ENCODE measurements at places on chromosomes 11 and 22.

DNA sequence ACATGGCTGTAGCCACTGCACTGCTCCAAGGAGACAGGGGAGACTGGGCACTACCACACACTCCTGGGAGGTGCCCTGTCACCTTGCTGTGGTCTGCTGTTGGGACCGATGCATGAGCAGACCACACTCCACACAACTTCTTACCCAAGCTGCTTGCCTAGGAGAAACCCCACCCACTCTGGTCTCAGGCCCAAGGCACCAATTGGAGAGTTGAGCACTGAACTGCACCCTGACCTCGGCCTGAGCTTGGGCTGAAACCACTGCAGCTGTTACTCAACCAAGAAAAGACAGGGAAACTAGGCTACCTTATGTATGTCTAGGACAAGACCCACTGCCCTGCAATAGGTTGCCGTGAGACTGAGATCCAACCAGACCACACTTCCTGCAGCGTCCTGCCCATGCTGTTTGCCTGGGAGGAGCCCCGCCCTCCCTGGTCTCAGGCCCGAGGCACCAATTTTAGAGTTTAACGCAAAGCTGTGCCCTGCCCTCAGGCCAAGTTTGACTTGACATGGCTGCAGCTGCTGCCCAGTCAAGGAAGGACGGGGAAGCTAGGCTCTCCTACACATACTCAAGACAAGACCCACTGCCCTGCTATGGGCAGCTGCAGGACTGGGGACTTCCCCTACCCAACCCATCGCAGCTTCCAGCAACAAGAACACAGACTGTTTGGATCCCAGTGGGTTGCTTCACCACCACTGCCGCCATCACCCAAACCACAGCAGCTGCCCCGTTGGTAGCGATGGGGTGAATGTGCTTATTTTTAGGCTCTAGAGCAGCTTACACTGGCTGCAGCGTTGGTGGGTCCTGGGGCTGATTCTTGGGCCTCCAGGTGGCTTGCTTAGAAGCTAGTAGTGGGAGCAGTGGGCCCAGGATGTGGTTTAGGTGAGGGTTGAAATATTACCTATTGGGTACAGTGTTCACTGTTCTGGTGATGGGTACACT lies 66.8 kb downstream of the BRD1 start:
- no peak for DNase-seq

DNA sequence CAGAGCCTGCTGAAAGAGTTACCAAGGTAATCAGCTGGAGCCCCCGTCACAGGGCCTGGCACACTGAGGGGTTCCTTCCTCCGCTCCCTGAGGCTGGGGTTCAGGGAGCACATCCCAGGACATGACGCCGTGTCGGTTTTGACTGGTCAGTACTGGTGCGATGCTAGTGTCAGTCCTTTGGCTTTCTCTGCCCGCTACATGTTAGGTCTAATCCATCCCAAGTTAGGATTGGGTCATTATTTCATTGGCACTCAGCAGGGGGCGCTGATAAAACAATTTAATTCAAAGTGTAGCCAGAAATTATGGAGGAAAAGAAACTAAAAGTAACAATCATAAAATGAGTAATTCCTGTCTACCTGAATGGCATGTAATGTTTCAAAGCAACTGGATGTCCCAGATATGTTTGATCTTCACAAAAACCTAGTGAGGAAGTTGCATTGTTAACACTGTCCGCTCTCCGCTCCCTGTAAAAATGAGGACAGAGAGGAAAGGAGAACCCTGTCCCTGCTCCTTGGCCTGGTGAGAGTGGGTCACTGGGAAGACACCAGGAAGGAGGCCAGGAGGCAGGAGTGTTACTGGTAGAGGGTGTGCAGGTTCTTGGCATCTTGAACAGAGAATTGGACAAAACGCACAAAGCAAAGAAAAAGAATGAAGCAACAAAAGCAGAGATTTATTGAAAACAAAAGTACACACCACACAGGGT lies 27.1 kb downstream of the TSKU start:
- no peak for DNase-seq

GRCh38 chr22:21450320-21450831 lies 16.8 kb upstream of the TMEM191C start:
- DNase-seq, result no peak

- no peak for DNase-seq
These were observed 101.4 kb downstream of the PICALM start for GRCh38 chr11:85967457-85967856.

DNA sequence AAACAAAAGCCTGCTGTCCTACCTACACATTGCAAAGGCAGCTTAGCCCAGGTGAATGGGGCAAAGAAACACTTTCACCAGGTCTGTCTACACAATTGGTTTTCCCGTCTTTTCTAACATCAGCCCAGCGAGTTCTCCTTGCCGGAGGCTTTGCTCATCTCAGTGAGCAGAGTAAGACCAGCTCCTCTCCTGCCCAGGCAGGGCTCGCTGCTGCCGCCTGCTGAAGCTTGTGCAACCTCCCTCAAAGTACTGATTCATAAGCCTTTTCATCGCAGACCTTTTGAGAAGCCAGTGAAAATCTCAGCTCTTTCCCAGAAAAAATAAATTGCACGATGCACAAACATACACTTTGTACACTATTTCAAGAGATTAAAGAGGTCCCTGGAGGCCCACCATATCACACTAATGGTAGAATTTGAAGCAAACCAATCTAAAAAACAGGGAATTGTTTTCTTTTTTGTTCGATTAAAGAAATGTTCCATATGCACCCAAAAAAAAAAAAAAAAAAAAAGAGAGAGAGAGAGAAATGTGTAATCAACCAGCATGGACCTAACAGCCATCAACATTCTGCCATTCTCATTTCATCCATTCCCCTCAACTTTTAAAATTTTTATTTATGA lies 328.1 kb upstream of the MPPED2 start:
- DNase-seq, result peak; percentile 37

- DNase-seq, result no peak
These were observed 43.4 kb downstream of the PKNOX2 start for GRCh38 chr11:125207866-125208425.

DNA sequence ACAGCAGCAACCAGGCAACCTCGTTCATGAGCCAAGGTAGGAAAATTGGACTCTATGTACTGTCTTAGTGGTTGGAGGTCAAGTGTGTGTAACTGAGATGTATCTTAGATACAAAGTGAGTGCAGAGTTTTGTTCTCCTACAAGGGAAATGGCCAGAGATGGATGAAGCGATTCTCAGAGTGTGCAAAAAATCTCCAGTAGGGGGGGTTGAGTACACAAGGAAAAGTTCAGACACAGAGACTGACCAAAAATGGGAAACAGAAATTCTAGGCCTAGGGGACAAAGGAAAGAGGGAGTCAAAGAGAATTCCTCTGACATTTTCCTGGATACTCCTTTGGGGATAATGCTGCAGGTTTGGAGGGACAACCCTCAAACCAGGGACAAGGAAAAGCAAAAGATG lies 38.2 kb upstream of the OR5AK2 start:
- no peak for DNase-seq

DNA sequence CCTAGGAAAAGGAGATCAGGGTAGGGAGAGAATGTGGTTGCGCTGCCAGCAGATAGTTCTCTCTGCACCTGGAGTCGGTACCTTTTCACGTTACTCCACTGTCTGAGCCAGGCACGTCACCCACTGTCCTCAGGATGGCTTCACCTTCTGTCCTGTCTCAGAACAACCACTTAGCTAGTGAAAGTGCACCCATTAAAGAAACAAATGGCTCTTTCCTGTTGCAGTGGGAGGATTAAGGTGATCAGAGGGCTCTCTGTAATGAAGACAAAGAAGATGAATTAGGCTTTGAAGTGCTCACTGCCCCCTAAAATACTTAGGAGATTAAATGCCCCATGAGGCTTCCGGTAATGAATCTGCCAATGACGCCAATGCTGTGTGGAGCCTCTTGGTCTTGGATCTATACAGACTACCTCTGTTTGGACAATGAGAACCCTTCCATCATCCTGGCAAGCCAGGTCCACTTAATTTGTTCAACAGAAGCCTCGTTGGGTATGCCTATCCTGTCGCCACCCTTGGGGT lies 113.7 kb downstream of the INSC start:
- no peak for DNase-seq

DNA sequence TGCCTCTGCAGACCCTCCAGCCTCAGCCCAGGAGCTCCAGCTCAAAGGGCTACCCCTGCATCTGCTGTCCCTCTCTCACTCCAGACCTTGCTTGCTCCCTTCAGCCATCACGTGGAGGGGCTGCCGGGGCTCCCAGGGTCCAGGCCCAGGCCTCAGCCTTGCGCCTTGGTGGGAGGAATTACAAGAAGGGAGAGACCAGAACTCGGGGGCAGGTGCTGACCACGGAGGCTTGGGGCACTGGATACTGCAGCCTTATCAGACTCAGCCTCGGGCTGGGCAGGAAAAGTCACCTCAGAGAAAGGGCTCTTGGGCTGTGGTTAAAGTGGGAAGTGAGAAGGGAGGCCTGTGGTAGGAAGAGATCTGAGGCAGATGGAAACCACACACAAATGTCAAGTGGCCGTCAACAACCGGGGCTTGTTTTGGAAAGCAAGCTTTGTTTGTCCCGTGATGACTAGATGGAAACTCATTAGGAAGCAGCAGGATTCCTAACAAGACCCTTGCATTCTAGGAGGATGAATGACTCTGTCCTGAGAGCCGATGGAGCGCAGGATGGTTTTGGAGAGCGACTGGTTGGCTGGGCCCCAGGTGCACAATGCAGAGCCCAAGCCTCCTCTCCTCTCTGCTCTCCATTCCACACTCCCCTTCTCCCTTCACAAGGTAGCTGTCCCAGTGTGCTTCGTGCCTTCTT lies 1321.7 kb downstream of the TBC1D22A start:
- no peak for DNase-seq

GRCh38 chr11:30935861-30936260 lies 349.7 kb upstream of the MPPED2 start:
- no peak for DNase-seq

DNA sequence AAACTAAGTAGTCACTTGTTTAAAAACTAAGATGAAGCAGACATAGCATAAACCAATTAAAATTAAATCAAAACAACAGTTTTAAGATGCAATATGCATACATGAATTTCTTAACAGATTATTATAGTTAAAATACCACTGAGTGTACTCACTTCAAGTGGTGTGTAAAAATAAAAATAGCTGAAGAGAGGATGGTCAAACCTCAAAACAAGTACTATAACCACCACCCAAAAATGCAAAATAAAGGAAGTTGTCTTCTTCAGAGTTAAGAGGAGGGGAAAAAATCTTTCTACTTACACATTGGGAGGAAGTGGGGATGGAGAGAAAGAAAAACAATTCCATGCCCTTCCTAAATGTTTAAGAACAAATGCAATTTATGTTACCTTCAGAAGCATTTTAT lies 31.9 kb downstream of the RRAS2 start:
- DNase-seq, result no peak

GRCh38 chr11:64870893-64871466 lies 7.4 kb downstream of the EHD1 start:
- no peak for DNase-seq

- DNase-seq, result no peak
These were observed 220.3 kb downstream of the ADAMTS15 start for GRCh38 chr11:130668751-130669150.

DNA sequence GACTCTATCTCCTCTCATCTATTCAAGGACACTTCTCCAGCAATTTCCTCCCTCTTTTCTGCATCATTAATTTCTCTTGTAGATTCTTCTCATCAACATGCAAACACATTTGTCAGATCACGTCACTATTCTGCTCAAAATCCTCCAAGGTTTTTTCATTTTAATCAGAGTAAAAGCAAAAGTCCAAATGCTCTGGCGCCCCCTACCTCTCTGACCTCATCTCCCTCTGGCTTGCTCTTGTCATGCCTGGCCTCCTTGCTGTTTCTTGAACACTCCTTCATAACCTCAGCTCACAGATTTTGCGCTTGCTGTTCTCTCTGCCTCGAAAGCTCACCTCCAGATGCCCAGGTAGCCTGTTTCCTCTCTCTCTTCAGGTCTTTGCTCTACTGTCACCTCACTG lies 22.4 kb downstream of the RTCB start:
- DNase-seq, result no peak

DNA sequence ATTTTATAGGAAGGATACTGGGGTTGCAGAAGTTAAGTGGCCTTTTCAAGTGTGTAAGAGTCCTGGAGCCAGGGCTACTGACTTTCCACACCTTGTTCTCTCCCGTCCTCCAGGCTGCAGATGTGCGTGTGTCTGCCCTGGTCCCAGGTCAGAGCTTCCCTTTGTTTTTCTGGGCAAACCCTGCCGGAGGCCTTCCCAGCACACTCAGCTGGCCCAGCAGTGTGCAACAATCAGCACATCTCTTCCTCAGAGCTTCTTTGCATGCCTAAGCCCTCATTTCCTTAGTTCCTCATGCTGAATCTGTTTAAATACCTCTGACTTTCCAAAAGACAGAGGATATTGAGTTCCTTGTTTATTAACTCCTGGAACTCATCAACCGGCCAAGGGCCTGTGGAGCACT lies 80.6 kb downstream of the KCNJ1 start:
- no peak for DNase-seq

DNA sequence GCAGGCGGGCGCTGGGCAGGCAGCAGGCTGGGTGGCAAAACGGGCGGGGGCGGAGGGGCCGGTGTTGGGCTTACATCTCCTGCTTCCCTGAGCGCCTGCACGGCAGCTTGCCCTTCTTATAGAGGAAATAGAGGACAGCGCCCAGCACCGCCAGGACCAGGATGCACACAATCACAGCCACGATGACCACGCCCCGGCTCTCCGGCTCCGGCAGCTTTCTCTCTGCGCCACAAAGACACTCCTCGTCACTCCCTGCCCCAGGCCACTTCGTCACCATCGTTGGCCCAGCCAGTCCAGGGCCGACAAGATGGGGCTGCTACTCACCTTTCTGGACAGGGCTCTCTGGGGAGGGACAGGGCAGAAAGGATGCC lies 6.3 kb downstream of the MCAM start:
- no peak for DNase-seq

GRCh38 chr11:3684819-3685172 lies 13.6 kb upstream of the CHRNA10 start:
- no peak for DNase-seq

- no peak for DNase-seq
These were observed 28.5 kb downstream of the IMMP1L start for GRCh38 chr11:31480930-31481329.

GRCh38 chr11:121048464-121049233 lies 24.7 kb downstream of the TBCEL start:
- DNase-seq, result no peak

DNA sequence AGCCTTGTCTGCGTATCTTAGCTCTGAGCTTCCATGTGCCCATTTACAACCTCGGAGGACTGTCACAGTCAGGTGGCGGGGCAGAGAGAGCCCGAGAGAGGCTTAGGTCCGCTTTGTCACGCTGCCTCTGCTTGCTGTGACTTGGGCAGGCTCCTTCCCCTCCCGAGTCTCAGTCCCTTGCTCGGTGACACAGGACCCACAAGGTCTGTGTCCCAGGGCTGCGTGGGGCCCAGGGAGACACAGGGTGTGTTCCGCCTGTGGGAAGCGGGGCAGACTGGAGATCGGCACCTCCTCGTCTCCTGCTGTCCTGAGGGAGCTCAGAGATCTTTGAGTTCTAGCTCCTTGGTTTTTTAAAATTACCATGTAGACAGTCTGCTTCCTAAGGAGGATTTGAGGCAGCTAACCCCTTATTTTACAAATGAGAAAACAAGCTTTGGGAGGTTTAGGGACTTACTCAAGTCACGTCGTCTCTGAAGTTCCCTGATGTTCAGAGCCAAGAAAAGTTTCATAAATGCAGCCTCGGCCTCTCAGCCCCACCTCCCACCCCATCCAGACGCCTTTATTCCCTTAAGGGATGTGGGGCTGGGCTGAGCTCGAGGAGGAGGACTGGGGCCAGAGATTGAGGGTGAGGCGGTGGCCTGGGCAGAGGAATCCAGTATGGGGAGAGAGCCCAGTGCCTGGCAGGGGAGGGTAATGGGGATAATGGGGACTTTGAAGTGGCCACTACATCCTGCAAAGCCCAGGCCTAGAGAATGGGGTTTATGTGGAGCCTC lies 103.6 kb downstream of the NECTIN1 start:
- no peak for DNase-seq

- no peak for DNase-seq
These were observed 68.5 kb upstream of the SLC35C1 start for GRCh38 chr11:45736424-45736823.

Measured in anterior cingulate cortex (tissue), 58 donors.